OCI-M1 (cell line): ENCODE measurements at places on chromosomes 1 and 21.

DNA sequence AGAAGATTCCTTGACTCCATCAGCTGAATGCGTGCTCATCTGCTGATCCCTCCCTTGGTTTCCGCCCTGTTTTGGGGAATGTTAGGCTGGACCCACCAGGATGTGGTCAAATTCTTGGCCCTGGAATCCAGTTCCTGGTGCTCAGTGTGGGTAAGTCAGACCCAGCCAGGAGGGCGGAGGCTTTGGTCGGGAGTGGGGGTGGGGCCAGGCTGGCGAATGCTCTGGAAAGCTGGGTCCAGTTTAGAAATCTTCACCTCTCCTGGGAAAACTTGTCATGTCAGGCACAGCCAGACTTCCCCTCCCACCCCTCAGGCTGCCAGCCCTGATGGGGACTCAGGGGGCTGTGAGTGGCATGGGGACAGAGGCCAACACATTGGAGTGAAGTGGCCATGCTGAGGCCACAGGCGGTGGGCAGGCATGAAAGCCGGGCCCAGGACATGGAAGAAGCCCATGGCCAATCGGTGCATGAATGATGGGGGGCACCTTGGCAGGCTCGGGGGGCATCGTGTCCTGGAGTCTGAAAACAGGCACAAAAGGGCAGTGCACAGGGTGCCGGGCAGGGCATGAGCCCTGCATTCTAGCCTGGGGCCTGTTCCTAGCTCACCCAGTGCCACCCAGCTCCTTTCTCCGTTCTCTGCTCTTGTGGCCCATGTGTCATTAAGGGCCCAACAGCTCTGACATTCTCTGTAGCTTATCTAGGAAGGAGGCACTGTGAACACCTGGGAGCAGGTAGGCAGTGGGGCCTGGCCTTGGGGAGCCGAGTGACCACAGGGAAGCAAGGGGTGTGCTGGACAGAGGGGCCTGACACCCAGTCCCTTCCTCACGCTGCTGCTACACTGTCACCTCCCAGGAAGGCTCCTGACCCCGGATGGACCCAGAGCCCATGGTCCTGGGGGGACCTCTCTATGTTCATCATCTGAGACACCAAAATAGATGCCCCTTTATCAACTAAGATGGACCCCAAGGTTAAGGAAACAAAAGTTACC is 14.6 kb upstream of the PADI1 start:
- no peak for DNase-seq

- DNase-seq = peak; percentile 77
Measured at GRCh38 chr1:174160109-174160473, 771 bp downstream of the RABGAP1L start.

DNA sequence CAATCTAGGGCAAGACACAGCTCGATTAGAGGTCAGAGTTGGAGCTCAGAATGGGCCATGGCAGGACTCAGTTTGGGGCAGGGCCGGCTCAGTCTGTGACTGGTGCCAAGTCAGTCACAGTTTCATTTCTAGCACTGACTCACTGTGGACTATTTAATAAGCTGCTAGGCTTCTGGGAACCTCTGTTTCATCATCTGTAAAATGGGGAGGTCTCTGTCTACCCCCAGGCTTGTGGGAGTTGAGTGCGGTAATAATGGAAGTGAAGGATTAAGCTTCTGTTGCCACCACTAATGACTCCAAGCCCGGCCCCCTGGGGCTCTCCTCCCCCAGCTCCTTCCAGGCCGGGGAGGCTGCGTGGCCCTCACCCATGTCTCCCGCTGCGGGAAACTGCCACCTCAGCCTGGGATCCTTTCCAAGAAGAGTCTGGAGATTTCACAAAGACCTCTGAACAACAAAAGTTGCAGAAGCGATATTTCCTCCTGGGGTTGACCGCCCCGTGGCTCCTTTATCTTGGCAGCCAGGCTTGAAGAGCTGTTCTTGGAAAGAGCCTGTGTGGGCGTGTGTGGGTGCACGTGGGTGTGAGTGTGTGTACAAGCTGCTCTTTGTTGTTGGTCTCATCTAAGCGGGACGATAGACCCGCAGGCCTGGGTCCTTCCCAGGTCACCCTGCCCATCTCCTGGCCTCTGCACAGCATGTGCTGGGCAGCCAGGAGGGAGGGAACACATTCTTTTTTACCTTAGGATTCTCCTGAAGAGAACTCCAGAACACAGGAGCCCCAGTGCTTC is 29.1 kb downstream of the KNCN start:
- DNase-seq = peak; percentile 98

- DNase-seq = no peak
Measured at GRCh38 chr21:42880352-42880751, 1.0 kb upstream of the WDR4 start.

DNA sequence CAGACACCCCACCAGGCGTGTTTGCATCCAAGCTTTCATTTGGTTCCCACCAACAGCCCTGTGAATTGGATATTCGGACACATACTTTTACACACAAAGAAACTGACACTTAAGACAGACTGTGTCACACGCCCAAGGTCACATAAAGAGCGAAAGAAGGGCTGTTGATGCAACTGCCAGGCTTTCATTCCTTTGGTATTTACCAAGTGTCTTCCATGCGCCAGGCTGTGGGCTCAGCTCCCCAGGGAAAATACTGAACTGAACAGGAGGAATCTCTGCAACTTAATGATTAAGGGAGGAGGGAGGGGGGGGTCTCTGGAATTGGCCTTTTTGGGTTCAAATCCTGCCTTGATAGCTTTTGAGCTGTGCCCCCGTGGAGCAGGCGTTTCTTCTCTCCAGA is 122.8 kb downstream of the ACTL8 start:
- DNase-seq = no peak

- no peak for DNase-seq
Measured at GRCh38 chr1:43779805-43780403, 72.6 kb downstream of the ST3GAL3 start.

DNA sequence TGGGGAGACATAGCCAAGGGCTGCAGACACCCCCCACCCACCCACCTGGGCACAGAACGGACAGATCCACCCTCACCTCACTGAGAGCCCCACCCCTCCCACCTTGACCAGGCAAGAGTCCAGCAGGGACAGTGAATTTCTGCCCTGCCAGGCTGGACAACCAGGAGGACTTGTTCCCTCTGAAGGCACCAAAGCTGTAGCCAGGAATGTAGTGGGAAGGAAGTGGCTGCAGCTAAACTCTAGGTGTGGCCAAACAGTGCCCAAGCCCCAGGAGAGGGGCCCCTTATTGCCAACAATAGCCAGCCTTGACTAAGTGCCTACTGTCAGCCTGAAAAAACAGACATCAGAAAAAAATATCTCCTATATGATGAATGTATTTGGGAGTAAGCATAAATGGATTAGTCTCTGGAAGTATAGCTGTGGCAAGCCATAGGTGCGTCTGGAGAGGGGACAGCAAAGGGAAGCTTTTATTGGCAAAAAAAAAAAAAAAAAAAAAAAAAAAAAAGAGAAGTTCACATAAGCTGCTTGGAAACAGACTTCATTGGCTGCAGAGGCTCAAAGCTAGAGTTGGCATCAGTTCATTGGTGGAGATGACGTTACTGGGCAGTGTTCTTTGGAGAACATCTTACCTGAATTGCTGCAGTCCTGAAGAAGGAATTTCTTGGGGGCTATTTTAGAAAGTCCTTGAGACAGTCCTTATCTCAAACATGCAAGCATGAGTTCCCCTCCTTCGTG is 64.1 kb upstream of the TMEM51 start:
- DNase-seq = peak; percentile 46

- no peak for DNase-seq
Measured at GRCh38 chr1:203098445-203098844, 12.6 kb upstream of the MYOG start.

DNA sequence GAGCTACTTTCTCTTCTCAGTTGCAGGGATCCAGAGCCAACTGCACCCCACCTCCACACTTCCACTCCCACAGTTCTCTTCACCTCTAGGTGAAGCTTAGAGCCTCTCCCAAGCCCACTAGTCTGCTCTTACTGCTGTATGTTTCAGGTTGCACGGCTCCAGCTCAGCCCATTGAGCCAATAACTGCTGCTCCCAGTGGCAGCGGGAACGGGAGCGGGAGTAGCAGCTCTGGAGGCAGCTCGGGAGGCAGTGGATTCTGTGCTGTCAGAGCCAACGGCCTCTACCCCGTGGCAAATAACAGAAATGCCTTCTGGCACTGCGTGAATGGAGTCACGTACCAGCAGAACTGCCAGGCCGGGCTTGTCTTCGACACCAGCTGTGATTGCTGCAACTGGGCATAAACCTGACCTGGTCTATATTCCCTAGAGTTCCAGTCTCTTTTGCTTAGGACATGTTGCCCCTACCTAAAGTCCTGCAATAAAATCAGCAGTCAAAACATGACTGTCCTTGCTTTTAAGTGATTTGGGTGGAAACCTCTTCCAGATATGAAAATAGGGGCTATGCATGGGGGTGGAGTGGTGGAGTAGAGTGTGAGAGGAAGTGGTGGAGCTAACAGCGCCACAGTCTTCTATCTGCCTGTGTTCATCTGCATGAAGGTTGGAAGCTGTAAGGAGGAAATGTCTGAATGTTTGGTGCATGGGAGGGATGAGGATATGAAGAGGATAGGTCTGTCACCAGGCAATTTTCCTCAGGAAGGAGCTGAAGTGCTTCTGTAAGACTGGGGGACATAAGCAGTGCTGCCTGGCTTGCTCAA is 29.6 kb downstream of the CHIA start:
- peak; percentile 2 for DNase-seq

- no peak for DNase-seq
Measured at GRCh38 chr1:162011337-162012012, 12.2 kb downstream of the OLFML2B start.

DNA sequence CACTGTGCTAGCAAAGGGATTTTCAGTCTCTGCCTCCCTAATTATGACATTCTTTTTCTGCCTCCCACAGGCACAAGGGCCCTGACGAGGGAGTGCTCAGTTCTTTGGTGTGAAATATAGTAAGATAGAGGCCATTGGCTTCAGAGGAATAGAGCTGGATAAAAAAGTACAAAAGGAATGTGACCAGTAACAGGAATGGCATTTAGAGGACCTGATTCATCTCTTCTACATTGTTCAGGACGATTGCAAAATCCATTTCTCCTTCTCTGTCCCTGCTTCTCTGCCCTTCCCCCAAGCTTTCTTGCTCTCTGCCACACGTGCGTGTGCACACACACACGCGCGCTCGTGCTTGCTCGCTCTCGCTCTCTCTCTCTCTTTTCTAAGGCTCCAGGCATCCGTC is 668.2 kb downstream of the KIF26B start:
- DNase-seq = no peak

DNA sequence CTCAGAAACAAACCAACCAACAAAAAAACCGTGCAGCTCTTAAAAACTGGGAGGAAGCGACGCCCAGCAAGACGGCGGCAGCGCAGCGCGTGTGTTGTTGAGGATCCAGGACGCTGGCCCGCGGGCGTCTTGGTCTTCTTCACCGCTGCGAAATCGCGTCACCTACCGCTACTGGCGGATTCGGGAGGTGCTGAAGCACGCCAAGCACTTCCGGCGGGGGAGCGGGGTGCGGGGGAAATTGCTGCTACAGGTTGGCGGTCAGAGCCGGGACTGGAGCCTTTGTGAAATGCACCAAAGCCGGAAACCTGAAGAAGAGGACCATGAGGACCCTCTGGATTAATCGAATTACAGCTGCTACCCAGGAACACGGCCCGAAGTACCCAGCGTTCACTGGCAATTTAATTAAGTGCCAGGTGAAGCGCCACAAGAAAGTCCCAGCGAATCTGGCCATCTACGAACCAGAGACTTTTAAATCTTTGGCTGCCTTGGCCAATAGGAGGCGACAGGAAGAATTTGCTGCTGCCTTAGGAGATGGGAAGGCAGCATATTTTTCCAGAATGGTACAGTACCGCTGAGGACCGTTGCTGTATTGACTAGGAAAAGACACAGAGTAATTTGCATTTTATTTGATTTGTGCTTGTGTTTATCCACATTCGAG is 11.9 kb upstream of the RIPPLY3 start:
- DNase-seq = no peak

DNA sequence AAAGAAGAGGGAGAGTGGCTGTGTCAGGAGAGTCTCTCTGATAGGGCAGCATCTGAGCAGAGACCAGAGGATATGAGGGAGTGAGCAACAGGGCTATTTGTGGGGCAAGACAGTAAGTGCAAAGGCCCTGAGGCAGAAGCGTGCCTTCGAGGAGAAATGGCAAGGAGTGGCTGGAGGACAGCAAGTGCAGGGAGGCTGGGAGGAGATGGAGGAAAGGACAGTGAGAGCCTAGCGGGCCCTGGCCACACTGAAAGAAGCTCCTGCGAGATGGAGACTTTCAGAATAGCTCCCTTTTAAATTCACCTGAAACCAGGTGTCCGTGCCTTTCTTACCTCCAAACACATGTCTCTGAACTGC is 25.2 kb downstream of the EXOC8 start:
- no peak for DNase-seq

DNA sequence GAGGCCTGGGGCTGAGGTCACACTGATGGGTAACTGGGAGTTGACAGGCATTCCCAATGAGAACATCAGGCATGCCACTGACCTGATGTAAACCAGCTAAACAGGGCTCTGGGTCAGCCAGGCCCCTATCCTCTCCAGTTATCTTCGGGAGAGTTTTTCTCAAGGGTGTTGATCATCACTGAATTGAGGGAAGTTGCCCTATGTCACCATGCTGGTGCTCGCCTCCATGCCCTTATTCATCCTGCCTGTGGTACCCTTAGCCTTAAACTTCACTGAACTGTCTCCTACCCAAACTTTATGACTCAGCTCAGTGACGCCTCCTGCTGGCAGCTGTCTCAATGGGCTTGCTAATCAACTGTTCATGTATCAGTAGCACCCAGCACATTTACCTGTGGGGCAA is 80.7 kb upstream of the TNR start:
- DNase-seq = peak; percentile 54

DNA sequence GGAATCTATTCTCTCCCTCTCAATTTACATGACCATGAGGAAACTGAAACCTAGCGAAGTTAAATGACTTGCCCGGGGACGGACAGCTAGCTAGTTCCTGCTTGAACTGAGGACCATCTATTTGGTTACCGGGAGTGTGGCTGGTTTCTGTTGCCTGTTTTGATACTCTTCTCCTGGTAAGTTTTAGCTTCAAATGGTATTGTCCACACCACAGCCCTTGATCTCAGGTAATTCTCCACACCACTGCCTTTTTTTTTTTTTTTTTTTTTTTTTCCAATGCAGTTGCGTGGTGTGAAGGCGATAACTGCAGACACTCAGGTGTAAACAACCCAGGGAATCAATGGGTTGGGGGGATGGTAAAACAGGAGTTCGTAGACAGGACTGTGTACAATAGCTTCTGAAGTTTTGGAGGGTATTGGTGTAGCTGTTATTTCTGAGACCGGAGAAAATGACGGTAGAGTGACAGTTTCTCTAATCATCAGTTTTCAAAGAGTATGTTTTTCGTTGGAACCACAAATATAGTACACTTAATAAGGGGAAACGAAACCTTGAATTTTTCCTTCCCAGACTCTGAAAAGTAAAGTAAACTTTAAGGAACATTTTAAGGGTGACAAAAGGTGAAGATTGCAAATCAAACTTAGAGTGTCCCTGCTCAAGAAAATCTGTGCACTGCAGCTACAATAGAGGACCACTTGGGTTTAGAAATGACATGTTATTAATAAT is 125.3 kb upstream of the CACYBP start:
- no peak for DNase-seq

DNA sequence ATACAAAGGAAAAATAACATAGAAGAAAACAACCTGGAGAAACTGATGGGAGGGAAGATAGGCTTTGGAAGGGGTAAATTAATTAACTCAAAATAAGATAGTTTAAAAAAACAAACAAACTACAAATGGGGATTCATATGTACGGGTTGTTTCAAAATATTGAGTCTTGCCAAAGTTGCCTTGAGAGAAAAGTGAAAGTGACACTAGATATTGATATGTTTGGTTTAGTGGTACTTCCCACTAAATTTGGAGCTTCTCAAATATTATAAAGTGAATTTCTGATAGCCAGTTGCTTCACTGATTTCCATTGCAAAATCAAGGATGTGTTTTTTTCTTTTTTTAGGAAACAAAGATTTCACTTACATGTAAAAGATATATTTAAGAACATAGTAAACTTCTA is 149.5 kb upstream of the RUNX1 start:
- DNase-seq = no peak
